ENCODE measurements at places on chromosomes 11 and 22. TPM values are rescaled to one million over a fixed set of nuclear protein-coding genes. Genes with fewer than 3 reads are reported as not detected.

The OR51E2 gene
- total RNA-seq, result not detected

- no peaks in the 10 kb centered on the region for H3K27me3 ChIP-seq
- H3K27ac ChIP-seq, result no peak overlapping the region
- H3K36me3 ChIP-seq, result no peaks in the 10 kb centered on the region
- H3K4me1 ChIP-seq, result no peaks in the 10 kb centered on the region
- DNase-seq, result no peak
These were observed 17.6 kb downstream of the OTOG start for GRCh38 chr11:17564687-17565042.

GRCh38 chr11:62889484-62890437 lies 9.1 kb downstream of the SLC3A2 start:
- 0 out of 2 replicates have a peak overlapping the region, but pooled peaks have one; percentile 2 for H3K27ac ChIP-seq
- H3K36me3 ChIP-seq, result peaks cover 46% of the 10 kb centered on the region
- H3K4me3 ChIP-seq, result no peak overlapping the region
- no peaks in the 10 kb centered on the region for H3K27me3 ChIP-seq
- DNase-seq, result no peak

The MN1 gene
- 4.9 TPM for total RNA-seq

DNA sequence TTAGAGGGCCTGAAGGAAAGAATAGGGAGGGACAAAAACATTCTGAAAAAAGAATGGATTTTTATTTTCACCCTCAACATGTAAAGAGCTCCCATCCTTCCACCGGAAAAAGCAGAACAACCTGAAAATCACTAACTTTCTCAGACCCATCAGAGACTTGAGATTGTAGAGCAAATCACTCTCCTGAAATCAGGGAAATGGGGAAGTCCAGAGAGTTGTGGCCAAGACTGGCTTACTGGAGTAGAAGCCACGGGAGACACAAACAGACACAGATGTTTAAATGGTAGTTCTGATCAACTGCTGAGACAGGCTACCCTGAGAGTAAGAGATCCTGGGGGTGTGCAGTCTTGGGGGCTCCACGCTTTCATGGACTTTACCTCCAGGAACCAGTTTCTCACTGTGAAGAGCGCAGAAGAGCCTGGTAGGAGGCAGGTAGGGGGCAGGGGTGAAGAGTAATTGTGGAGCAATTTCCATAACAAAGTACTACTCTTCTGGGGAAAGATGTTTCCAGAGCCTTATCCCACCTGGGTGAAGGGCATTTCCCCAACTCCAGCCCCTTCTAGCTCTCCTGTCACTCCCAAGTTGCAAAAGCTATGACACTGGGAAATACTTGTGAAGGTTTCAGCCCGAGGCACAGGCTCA lies 47.1 kb downstream of the ASCL2 start:
- no peaks in the 10 kb centered on the region for H3K4me1 ChIP-seq
- peaks cover 6% of the 10 kb centered on the region for H3K27me3 ChIP-seq
- H3K36me3 ChIP-seq, result no peaks in the 10 kb centered on the region
- no peak overlapping the region for H3K4me3 ChIP-seq
- no peak for DNase-seq

The MEI1 gene
- 0.36 TPM for total RNA-seq

DNA sequence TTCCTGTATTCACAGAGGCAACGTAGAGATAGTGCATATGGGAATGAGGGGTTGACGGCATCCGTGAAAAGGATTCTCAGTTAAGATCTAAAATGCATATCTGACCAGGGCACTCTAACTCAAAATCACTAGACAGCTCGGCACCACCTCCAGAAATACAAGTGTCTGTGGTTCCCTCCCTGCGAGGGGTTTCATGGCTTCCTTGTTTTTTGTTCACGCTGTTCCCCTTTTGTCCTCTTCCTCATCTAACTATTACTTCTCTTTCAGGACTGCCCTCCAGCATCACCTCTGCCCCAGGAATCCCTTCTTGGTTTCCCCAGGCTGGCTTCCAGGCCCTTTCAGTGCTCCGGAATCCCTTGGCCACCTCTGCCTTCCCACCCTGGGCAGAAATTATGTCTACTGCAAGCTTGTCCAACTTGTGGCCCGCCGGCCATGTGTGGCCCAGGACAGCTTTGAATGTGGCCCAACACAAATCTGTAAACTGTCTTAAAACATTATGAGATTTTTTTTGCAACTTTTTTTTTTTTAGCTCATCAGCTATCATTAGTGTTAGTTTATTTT lies 159.9 kb downstream of the FBXO7 start:
- H3K4me1 ChIP-seq, result no peaks in the 10 kb centered on the region
- no peaks in the 10 kb centered on the region for H3K27me3 ChIP-seq
- DNase-seq, result no peak
- H3K27ac ChIP-seq, result no peak overlapping the region
- H3K4me3 ChIP-seq, result no peak overlapping the region
- H3K36me3 ChIP-seq, result no peaks in the 10 kb centered on the region
